ENCODE measurements at places on chromosomes 4 and X.
A peak's percentile ranks its signal among the peaks of the same experiment; 100 is the strongest.

GRCh38 chr4:86092684-86093083 lies 267.2 kb downstream of the MAPK10 start:
- DNase-seq, result no peak

DNA sequence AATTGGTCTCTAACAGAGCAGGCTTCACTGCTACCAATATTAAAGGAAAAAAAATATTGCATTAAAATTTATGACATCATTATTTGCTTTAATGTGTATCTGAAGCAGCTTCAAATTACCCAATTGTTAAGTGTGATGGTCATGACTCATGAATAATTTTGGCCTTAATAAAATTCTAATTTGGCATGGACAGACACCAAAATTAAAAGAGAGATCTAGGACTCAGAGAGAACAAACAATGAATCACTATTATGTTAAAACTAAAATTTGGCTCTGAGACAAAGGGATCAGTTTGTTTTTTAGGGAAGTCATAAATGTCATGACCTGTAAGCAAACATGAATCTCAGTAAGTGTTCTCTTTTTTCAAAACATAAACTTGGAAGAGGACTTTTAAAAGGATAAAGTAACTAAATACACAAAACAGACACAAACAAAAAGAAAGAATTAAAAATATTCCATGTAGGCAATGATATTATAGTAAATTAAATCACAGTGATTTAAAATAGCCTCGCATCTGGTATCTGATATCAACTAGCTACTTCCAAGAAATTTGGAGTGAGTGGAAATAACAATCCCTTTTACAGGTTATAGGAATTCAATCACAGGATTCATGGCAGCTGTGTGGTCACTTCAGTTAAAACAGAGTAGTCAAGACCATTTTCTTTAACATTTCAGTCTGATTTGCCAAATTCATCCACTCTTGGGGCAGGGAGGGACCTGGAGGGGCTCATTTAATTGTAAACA lies 11.6 kb downstream of the VEGFC start:
- no peak for DNase-seq

- no peak for DNase-seq
Observed at GRCh38 chr4:26004290-26004689, 90.3 kb downstream of the SMIM20 start.

GRCh38 chr4:173520921-173521466 lies 9.0 kb downstream of the HAND2 start:
- no peak for DNase-seq

GRCh38 chr4:6948134-6948460 lies 38.5 kb downstream of the TBC1D14 start:
- DNase-seq, result no peak

DNA sequence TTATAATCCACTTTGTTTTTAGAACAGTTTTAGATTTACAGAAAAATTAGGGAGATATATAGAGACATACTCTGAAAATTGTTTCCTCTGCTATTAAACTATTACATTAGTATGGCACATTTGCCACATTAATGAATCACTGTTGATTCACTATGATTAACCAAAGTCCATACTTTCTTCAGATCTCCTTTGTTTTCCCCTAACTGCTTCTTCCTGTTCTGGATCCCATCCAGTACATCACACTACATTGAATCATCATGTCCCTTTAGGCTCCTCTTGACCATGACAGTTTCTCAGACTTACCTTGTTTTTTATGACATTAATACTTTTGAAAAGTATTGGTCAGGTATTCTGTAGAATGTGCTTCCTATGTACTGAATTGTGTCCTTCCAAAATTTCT lies 109.2 kb upstream of the EDNRA start:
- no peak for DNase-seq

DNA sequence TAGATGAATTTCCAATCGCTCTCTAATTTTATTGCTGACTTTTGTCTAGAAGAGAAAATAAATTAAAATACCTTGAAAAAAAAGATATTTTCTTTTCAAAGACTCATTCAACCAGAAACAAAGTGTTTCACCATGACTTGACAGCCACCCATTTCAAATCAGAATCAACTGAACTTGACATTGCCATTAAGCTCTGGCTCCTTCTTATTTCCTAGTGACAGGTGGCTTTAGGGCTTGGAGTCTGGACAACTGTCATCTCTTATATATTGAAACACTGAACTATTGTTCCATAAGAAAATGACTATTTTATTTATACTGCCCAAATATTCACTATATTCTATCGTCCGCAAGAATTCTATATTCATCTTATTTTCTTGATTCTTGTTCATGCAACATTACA lies 229.2 kb downstream of the SLC39A8 start:
- DNase-seq, result no peak

- DNase-seq, result no peak
Observed at GRCh38 chrX:97898798-97899197, 1015.1 kb downstream of the RPA4 start.

- no peak for DNase-seq
Observed at GRCh38 chrX:13468096-13468495, 101.3 kb upstream of the EGFL6 start.

DNA sequence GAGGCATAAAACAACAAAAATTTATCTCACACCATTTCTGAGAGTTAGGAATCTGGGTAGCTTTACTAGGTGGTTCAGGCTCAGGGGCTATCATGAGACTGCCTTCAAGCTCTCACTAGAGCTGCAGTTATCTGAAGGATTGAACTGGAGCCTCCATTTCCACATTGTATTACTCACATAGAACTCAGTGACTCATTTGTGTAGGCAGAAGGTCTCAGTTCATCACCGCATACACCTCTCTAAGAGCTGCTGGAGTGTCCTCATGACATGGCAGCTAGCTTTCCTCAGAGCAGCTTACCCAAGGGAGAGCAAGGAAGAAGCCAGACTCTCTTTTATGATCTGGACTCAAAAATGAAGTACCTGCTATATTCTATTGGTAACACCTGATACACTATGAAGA lies 389.2 kb downstream of the IQCM start:
- DNase-seq, result no peak

GRCh38 chr4:91325495-91325894 lies 978.3 kb upstream of the GRID2 start:
- DNase-seq, result no peak

- DNase-seq, result no peak
Observed at GRCh38 chr4:59455751-59456150, 1744.4 kb upstream of the ADGRL3 start.

GRCh38 chr4:48141048-48141447 lies 7.0 kb upstream of the TXK start:
- no peak for DNase-seq

- no peak for DNase-seq
Observed at GRCh38 chrX:65755786-65756185, 88.3 kb downstream of the MSN start.

GRCh38 chrX:151687635-151688034 lies 7.6 kb upstream of the PRRG3 start:
- DNase-seq, result no peak

GRCh38 chrX:48459483-48459882 lies 10.6 kb downstream of the SLC38A5 start:
- no peak for DNase-seq

GRCh38 chr4:60389633-60390032 lies 810.5 kb upstream of the ADGRL3 start:
- DNase-seq, result no peak

GRCh38 chrX:26580021-26580420 lies 364.1 kb downstream of the MAGEB5 start:
- DNase-seq, result no peak

DNA sequence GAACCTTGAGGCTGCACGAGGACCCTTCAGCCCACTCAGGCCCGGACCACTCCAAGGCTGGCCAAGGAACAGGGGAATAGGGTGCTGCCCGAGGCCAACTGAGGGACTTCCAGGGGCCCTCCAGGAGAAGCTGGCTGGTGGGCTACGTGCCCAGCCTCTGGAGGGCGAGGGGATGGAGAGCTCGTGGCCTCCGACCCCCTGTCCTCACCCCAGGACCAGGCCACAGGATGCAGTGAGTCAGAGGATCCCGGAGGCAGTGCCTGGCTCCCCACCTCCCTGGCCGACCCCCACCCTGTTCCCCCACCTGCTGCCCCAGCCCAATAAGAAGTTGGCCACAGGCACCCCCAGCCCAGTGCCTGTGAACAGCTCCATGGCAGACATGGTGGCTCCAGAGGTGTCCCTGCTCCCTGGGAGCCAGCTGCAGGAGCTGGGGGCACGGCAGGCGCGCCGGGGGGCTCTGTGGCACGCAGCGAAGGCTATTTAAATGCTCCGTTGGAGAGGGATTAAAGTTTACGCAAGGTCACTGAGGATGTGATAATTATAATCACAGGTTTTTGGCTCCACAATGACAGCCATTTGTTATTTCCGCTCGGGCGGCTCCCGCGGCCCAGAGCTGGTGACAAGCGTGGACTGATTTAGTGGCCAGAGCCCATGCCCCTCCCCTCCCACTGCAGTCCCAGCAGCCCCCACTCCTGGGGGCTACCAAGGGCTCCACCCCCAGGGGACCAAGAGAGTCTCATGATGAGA lies 95.7 kb upstream of the NKX1-1 start:
- peak; percentile 9 for DNase-seq

DNA sequence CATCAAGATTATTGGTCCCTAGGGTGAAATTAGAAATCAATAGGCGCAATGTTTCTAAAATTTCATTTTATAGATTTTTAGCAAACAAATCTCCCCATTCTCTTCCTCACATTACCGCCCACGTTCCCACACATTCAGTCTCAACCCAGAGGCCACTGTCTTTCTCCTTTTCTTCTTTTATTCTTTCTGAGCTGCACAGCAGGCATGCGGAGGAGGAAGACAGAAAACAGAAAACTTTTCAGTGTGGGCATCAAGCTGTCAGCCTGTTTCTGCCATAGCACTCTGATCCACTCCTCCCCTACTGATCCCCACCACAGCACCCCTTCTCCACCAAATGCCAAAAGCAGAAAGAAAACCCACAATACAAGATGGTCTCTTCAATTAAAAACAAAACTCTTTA lies 94.8 kb upstream of the ADAMTS3 start:
- no peak for DNase-seq

- no peak for DNase-seq
Observed at GRCh38 chrX:41596596-41596995, 92.2 kb upstream of the GPR34 start.

DNA sequence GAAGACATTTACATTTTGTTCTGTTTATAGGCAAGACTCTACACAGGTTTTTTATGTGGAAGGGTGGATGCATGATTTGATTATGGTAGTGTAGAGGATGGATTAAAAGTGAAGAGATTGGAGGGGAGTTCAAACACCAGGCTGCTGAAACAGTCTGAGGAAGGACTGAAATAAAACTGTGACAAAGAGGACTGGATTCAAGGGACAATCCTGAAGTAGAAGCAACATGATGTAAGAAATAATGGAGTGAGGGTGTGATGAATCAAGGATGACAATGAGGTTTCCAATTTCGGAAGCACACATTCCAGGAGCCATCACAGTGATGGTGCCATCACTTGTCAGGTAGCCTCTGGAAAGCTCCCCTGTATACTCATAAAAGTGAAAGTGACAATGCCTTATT lies 103.5 kb downstream of the SYNPO2 start:
- no peak for DNase-seq

- DNase-seq, result no peak
Observed at GRCh38 chrX:45435481-45435880, 234.8 kb upstream of the DIPK2B start.

- no peak for DNase-seq
Observed at GRCh38 chr4:184851200-184851541, 25.4 kb upstream of the ACSL1 start.

- DNase-seq, result no peak
Observed at GRCh38 chr4:87910795-87911194, 64.7 kb upstream of the SPP1 start.

GRCh38 chr4:155545456-155545855 lies 121.2 kb upstream of the GUCY1A1 start:
- no peak for DNase-seq

DNA sequence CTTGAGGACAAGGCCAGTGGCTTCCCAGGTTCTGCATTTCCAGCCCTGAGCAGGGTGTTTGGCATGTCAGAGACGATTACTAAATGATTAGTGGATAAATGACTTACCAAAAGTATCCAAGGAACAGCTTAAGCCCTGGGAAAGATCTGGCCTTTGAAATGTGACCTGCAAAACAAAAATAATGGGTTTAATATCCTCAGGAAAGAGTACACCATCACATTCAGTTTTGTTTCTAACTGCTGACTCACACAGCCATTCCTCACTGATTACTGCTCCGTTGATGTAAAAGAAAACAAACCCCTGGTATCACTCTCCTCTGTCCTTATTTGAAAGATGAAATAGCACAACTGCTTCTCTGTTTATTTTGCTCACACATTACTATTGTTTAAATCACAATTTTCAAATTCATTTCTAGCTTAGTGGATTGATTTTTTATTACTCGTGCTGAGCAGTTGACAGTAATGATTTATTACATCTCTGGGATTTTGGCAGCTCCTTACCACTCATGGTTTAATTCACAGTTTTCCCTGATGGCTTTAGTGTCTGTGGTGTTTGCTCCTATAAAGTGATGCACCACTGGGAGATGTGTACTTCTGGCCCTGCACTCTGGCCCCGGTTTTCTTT lies 117.0 kb downstream of the CBLL2 start:
- DNase-seq, result no peak

GRCh38 chrX:146056511-146057081 lies 239.0 kb downstream of the SLITRK2 start:
- DNase-seq, result no peak

DNA sequence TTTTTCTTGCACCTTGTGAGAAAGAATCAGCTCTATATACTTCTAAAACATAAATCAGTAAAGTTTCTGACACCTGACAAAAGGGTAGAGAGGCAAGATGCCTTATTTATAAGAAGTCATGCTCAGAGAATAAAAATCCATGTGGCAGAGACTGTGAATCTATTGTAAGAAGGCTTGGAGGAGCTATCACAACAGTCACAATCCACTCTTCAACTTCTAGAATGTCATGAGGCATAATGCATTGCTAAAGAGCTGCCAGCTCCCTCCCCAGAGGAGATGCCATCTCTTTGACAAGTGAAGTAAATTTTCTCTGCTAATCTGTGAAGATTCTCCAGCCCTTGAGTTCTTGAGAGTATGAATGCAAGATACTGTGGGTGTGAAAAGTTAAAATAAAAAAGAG lies 971.2 kb upstream of the IGFBP7 start:
- no peak for DNase-seq

GRCh38 chrX:70171624-70172023 lies 5.7 kb upstream of the DGAT2L6 start:
- no peak for DNase-seq

DNA sequence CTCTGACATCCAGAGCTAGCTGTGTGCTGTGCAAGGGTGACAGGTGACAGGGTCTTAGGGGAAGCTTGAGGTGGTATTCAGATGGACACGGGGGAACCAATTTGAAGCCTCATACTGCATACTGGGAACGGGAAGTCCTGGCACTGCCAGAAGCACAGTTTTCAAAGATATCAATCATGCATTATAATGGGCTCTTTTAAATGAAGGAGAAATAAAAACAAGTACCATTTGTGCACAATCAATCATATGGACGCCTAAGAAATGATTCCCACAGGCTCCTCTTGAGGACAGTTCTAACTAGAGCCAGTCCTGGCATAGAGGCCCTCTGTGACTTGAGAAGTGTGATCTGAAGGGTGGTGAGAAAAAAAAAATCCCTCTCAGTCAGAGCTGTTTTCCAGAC lies 50.9 kb downstream of the TSC22D3 start:
- DNase-seq, result no peak

- peak; percentile 84 for DNase-seq
Observed at GRCh38 chrX:100409610-100410590, at the start of gene PCDH19. Gene PCDH19 (minus strand): TSS chrX:100410273. CDS start chrX:100408597, 1,676 bp downstream.

- no peak for DNase-seq
Observed at GRCh38 chr4:54095110-54095825, 4.7 kb upstream of the GSX2 start.

Data from right hindlimb (tissue), 1 donor.